Suppressor macrophage (primary cell): ENCODE measurements at places on chromosomes 6 and 20.

- no peak for DNase-seq
Measured at GRCh38 chr6:136024711-136025110, 173.2 kb downstream of the PDE7B start.

- no peak for DNase-seq
Measured at GRCh38 chr6:60891606-60892005, 1394.4 kb downstream of the KHDRBS2 start.

DNA sequence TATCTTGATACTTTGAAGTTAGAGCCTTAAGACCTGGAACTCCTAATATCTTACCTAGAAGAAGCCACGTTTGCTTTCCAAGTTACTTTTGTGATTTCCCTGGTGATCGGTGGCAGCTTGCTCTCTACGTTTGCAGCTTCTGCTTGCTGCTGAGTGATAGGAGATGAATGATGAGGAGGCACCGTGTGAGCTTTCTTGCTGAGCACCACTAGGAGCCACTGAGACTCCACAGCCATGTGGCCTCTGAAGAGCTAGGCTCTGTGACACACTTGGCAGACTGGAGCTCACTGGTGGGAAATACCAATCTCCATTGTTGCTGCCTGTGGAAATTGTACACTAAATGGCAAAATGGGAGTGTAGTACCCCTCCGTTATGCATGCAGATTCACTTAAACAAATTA lies 161.8 kb downstream of the IBTK start:
- no peak for DNase-seq

DNA sequence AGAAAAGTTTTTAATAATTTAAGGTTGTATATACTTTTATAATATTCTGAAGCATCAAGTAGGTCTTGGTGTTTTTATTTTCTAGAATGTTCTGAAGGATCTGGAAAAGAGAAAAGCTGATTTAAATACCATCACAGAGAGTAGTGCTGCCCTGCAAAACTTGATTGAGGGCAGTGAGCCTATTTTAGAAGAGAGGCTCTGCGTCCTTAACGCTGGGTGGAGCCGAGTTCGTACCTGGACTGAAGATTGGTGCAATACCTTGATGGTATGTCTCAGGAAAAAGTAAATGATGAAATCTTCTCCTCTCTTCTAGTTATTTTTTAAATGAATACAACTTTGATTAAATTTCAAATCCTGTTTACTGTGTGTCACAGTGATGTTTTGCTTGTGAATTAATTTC lies 225.7 kb downstream of the UTRN start:
- no peak for DNase-seq

GRCh38 chr6:44733126-44733525 lies 345.6 kb downstream of the CDC5L start:
- no peak for DNase-seq

DNA sequence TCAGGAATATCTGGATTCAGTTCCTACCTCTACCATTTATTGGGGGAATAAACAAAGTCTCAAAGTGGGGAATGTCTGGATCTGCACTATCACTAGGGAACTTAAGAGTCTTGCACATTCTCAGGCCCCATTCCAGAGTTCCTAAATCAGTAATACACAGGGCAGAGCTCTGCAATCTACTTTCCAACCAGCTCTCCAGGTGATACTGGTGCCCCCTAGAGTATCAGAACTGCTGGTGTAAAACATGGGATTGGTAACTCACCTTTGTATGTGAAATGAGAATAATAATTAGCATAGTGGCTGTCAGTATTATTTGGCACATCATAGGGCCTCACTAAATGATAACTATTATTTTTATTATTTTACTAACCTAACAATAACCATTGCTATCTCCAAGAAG lies 278.8 kb upstream of the IMPG1 start:
- no peak for DNase-seq

DNA sequence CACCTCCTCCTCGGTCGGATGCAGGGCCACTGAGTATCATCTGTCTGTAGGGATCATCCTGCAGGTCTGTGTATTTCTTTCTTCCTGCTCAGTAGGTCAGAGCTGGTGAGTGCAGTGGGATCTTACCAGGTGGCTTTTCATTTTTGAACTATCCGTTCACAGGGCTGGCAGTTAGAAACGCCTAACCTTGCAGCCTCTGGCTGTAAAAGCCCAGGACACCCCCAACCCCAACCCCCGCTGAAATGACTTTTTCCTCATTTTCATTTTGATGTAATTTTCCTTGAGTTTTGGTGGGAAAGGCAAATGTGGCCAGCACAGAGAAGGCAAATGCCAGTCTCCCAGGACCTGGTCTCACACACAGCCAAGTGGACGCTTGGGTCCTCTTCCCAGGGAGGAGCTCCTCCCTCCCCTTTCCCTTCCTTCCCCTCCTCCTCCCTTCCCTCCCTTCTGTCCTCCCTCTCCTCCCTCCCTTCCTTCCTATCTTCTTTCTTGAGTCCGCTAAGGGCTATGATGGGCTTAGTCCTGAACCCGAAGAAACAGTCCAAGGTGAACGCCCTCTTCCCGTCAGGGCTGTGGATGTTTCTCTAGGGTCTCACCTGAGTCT lies 36.0 kb downstream of the TMEM242 start:
- DNase-seq, result no peak
